ENCODE measurements at places on chromosomes 1 and 21.

GRCh38 chr1:44808938-44809917, 905 bp downstream of the BTBD19 start:
- peak; percentile 87 for DNase-seq

DNA sequence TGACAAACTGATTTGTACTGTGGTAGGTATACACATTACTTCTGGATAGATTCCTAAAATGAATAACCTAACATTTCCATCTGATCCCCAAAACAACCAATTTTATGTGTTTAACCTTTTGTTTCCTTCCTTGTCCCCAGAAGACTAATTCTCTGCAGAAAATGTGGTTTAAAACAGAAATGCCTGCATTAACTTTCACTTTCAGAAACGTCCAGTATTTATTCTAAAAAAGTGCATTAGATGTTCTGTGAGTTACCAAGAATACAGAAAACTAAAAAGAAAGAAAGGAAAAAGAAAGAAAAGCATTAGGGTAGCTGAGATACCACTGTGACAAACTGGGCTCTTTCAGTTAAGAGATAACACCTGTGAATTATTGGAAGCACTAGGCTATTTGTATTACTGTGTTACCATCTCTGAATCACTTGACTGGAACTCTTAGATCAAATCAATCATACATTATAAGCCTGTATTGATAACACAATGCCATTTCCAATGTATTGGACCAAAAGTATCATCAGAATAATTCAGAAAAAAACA, 177.7 kb downstream of the NCAM2 start:
- DNase-seq, result no peak

DNA sequence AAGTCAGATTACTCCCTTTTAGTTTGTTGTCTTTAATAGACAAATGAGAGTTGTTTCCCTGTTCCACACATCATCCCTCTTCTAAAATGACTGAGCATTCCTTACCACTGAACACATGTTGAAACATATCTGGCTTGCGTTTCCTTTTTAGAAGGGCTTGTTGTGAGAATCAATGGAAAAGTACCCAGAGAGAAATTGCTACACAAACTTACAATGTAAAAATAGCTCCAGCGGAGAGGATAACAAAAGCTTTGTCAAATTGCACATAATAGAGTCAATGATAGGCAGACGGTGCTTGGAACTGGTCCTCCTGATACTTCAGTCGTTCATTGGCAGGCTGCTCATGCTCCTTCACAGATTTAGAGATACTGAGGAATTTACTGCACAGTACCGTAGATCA, 123.9 kb downstream of the CYYR1 start:
- no peak for DNase-seq

- DNase-seq, result no peak
These were observed 98.3 kb downstream of the GLIS1 start for GRCh38 chr1:53640701-53641075.

GRCh38 chr1:111516005-111516535, 12.6 kb upstream of the ADORA3 start:
- DNase-seq, result no peak

GRCh38 chr1:185238447-185238846, 78.6 kb downstream of the IVNS1ABP start:
- no peak for DNase-seq

DNA sequence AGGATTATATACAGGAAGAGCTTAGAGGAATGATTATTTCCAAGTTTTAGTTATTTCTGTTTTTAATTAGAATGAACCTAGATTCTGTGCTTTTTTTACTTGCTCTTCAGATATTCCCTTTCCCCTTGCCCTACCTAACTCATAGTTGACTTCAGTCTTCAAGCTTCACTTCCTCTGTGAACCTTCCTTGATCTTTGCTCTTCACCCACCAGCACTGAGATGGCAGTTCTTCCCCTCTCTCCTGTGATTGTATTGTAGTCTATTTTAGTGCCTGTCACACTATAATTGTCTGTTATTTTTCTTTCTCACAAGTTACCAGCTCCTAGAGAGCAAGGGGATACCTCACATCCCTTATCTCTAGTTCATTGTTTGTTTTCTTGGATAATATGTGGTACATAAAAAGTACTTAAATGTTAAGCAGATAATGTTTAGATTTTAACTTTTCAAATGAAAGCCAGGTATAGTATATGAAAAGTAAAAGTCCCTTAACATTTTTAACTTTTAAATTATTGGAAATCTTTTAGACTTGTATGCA, 33.2 kb downstream of the KCTD3 start:
- DNase-seq, result no peak

All from activated T-cell treated with anti-CD3 and anti-CD28 coated beads, Interleukin-2, amount 50 U/mL, for 24 hours (primary cell).